ENCODE measurements at places on chromosomes 2 and 18.

DNA sequence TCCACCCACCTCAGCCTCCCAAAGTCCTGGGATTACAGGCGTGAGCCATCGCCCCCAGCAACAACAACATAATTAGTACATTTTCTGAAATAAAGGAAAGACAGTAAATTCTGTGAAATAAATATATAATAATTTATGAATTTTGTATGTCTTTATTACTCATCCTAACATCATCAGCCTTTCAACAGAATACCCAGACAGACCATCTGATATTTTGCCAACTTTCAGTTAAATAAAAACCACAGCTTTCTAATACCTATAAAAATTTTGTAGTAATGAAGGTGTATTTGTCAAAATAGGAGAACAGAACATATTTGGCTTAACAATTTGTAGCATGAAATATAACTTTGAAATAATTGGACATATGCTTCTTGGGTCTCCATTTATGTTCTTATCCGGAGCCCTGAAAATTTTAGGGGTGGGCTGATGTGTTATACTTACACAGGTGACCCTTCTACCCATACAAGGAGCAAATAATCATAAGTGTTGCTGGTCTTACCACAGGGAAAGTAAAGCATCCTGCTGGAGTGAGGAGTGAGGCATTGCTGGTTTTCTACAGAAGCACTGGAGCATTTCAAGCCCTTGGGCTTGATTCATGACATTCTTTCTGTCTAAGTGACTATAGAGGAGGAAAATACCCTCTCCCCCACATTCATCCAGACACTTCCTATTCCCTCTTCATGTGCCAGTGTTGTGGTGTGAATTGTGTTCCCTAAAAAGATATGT is 99.3 kb downstream of the SPOPL start:
- DNase-seq = no peak

DNA sequence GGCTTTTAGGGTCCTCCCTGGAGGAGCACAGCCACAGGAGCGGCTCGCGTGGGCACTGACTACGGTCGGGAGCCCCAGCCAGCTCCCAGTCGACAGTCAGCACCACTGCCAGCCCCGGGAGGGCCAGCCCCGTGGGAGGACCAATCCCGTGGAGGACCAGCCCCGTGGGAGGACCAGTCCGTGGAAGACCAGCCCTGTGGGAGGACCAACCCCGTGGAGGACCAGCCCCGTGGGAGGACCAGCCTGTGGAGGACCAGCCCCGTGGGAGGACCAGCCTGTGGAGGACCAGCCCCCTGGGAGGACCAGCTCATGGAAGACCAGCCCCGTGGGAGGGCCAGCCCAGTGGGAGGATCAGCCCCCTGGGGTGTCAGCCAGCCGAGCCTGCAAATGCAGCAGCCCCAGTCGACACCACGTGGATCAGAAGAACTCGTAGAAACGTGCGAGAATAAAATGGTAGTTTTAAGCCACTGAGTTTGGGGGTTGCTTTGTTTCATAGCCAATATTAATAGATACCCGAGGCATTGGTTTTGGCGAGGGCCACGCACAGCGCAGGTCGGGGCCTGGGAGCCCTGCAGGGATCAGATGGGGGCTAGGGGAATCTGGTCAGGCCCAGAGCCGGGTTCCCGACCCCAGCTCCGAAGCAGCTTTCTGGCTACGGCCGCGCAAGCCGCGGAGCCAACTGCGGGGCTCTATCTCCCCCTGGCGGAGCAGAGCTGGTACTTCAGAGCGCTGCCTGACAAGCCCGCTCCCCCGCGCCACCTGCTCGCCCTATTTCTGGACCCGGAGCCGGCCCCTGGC is 73.0 kb downstream of the TEX51 start:
- DNase-seq = peak; percentile 80

GRCh38 chr18:28854964-28855363 is 678.0 kb upstream of the CDH2 start:
- DNase-seq = peak; percentile 75

DNA sequence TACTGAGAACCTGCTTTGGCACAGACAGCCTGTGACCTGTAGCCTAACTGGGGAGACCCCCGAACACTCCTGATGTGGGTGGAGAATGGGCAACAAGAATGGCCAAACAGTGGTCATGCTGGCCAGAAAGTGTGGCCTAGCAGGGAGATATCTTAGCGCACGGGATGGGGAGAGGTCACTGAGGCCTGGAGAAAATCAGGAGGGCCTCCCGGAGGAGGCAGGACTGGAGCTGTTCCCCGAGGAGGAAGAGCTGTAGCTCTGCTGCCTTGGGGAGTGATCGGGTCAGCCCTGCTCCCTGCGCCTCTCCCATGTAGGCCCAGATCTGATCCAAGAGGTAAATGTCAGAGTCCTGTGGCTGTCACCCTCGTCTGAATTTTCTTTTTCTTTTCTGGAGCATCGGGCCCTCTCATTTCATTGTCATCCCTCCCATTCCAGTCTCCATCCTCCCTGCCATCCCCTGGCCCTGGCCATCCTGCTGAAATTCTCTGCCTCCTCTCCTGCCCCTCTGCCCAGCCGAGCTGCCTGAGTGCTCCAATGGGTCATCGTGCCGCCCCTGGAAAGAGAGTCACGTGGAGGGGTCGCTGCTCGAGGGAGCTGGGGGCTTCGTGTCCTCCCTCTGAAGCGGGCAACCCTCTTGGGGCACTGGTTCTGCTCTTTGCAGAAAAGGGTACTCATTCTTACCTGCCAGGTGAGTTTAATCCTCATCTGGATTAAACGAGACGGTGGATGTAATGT is 242.9 kb downstream of the HAUS1 start:
- DNase-seq = no peak

- DNase-seq = no peak
Observed at GRCh38 chr18:78323453-78324197, 656.0 kb upstream of the SALL3 start.

DNA sequence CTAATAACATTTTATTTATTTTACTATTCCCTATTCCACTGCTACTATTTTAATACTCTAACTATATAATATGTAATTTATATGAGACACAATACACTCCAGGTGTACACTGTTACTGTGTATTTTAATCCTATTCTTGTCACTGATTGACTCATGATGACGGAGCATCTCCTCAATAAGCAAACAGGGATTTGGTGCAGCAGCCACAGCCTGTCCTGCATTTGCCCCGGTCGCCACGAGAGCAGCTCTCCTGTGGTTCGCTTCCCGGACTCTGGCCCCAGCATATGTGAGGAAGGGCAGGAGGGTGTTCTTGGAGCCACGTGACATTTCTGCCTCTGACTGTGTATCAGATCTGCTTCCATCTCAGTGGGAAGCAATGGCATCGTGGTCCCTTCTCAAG is 74.1 kb upstream of the PXDN start:
- DNase-seq = no peak

- DNase-seq = peak; percentile 12
Observed at GRCh38 chr2:75375646-75376582, 176.6 kb upstream of the TACR1 start.

DNA sequence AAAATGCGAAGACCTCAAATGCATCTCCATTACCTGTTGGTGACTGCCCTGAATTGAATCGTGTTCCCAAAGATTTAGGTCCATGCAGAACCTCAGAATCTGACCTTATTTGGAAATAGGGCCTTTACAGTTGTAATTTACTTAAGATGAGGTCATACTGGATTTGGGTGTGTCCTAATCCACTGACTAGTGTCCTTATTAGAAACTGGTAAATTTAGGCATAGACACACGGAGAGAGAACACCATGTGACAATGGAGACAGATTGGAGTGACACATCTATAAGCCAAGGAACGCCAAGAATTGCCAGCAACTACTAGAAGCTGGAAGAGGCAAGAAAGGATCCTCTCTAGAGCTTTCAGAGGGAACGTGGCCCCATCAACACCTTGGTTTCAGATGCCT is 203.1 kb downstream of the SMAD2 start:
- no peak for DNase-seq

DNA sequence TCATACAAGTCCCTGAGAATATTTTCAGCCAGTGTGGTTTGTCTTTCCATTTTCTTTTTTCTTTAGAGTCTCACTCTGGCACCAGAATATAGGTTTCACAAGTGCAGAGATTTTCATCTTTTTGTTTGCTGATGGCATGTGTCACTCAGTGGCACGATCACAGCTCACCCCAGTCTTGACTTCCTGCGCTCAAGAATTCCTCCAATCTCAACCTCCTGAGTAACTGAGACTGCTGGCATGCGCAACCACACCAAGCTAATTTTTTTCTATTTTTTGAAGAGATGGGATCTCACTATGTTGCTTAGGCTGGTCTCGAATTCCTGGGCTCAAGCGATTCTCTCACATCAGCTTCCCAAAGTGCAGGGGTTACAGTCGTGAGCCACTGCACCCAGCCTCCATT is 23.9 kb downstream of the NBEAL1 start:
- no peak for DNase-seq

GRCh38 chr18:66599190-66599589 is 4.7 kb downstream of the CDH19 start:
- peak; percentile 3 for DNase-seq

DNA sequence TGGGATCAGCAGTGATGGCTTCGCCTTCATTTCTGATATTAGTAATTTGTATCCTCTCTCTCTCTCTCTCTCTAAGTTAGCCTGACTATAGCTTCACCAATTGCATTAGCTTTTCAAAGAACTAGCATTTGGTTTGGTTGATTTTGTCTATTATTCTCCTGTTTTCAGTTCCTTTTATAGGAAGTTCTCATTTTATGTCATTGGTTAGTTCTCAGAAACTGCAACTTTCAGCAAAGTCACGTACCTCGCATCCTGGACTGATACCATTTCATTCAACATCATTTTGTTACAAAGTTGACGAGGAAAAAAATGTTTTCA is 450.8 kb downstream of the EIPR1 start:
- no peak for DNase-seq

DNA sequence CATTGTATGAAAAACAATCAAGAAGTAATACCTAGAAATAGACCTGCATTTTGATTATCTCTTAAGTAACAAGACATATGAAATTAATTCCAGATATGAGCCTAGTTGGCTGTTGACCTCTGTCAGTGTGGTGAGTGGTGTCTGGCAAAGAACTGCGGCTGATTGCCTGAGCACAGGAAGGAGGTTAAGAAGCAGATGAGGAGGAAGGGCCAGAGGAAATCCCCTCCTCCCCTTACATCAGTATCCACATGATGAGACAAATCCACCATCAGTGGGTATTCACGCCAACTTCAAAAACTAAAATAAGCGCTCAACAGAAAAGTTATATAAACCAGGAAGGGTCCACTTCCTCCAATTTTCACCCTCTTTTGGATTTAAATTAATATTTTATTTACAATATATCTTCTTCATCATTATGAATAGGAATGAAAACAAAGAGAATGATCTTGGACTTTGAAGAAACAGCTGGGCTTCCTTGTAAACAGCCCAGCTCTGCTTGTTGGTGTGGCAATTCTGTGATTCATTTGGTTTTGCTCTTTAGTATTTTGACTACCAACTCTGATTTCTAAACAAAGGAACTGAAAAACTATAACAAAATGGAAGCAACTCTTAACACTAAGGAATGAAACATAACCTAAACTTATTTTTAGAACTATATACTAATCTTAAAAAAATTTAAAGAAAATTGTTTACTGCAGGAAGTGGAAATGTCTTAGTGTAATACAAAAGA is 27.3 kb downstream of the RFTN2 start:
- peak; percentile 65 for DNase-seq

DNA sequence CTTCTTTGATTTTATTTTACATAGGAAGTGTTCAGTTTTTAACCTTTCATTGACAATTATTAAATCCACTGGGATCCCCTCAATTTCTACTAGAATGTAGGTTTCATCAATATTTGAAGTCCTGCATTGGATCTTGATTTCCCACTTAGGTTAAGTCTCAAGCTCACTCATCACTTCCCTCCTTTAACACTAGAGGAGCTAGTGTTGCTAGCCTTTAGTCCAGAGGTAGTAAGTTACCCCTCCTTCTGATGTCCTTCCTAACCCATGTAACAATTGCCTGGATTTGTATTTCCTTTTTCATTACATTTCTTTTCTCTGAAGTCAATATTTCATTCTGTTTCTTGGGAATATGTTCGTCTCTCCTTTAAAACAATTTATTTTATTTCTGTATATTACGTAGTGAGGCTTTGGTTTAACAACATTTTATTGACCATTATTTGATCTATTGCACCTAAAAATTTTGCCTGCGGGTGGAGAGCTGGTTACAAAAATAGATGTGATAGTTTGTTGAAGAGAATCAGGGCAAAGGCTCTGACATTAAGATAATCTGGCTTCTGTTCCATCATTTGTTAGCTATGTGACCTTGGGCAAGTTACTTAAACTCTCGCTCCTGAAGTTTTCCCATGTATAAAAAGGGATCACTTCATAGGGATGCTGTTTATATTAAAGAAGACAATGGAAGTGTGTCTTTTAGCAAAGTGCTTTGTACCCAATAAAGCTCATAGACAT is 833.0 kb downstream of the SLC4A3 start:
- DNase-seq = peak; percentile 16

DNA sequence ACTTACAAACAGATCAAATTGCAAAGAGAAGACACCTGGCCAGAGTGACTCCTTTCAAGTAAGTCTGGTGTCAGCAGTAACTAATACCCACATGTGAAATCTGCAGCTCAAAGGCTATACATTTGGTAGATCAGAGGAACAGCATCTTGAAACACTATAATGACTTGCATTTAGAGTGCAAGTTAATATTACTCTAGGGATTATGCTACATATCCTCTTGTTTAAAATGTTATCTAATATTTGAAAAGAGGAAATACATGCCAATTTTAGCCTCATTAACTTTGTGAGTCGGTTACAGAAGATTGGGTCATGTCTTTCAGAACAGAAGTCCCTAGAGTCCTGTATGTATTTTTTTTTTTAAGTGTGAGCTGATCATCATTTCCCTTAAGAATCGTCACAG is 15.2 kb downstream of the LANCL1 start:
- DNase-seq = no peak

GRCh38 chr2:222523783-222524544 is 99.6 kb downstream of the SGPP2 start:
- no peak for DNase-seq

GRCh38 chr18:10299643-10300042 is 154.8 kb upstream of the APCDD1 start:
- no peak for DNase-seq

DNA sequence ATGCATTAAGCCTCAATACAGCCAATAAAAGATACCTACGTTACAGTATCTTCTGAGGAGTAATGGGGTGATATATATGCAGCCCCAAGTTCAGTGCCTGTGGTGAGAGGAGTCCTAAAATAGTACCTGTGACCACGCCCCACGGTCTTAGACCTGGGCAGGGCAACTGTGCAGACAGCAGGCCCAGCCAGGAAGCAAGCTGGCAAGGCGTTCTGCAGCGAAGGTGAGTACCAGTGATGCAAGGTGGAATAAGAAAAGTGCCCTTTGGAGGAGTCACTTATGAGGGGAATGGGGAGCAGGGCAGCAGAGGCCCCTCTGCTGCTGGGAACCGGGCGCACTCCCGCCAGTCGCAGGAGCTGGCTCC is 12.7 kb upstream of the MAP3K2 start:
- no peak for DNase-seq

GRCh38 chr18:8052237-8052701 is 485.2 kb downstream of the PTPRM start:
- DNase-seq = no peak

GRCh38 chr2:127216095-127216494 is 4.0 kb downstream of the CYP27C1 start:
- DNase-seq = no peak

Measured in iris pigment epithelial cell (primary cell).